ENCODE measurements at places on chromosomes 11 and 22. TPM values are rescaled to one million over a fixed set of nuclear protein-coding genes. Genes with fewer than 3 reads are reported as not detected.
A peak's percentile ranks its signal among the peaks of the same experiment; 100 is the strongest.

The PIWIL4 gene
- 2.5 TPM for total RNA-seq

The LDHAL6A gene
- not detected for total RNA-seq

The EXPH5 gene
- 1.8 TPM for total RNA-seq

DNA sequence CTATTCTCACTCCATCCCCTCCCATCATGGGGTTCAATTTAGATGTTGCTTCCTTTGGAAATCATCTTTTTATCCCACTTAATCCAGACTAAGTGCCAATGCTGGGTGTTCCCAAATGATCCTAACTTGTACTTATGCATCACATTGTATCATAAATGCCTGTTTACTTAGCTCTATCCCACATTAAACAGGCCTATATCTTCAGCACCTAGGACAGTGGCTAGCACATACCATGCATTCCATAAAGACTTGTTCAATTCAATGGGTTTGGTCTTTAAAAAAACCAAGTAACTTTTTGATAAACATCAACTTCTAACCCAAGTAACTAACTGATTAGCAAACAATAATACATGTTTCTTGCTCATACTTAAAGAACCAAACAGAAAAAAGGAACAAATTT is 40.6 kb downstream of the RSF1 start:
- peaks cover 5% of the 10 kb centered on the region for H3K36me3 ChIP-seq
- no peak overlapping the region for H3K4me3 ChIP-seq
- DNase-seq: no peak
- no peaks in the 10 kb centered on the region for H3K4me1 ChIP-seq
- no peak overlapping the region for H3K27ac ChIP-seq
- no peaks in the 10 kb centered on the region for H3K27me3 ChIP-seq

GRCh38 chr11:1082346-1082727 is 7.7 kb downstream of the MUC2 start:
- no peaks in the 10 kb centered on the region for H3K4me1 ChIP-seq
- DNase-seq: no peak
- no peak overlapping the region for H3K4me3 ChIP-seq
- H3K36me3 ChIP-seq: no peaks in the 10 kb centered on the region
- no peak overlapping the region for H3K27ac ChIP-seq

- H3K36me3 ChIP-seq: peaks cover 18% of the 10 kb centered on the region
- no peaks in the 10 kb centered on the region for H3K27me3 ChIP-seq
- H3K4me3 ChIP-seq: no peak overlapping the region
- peak; percentile 29 for DNase-seq
Observed at GRCh38 chr22:26542831-26543230, 30.6 kb upstream of the TFIP11 start.

- no peak overlapping the region for H3K4me3 ChIP-seq
- H3K27ac ChIP-seq: no peak overlapping the region
- no peaks in the 10 kb centered on the region for H3K4me1 ChIP-seq
- no peak for DNase-seq
Observed at GRCh38 chr11:7671347-7672215, 1.7 kb downstream of the CYB5R2 start.

The PGR gene
- total RNA-seq: 0.05 TPM

DNA sequence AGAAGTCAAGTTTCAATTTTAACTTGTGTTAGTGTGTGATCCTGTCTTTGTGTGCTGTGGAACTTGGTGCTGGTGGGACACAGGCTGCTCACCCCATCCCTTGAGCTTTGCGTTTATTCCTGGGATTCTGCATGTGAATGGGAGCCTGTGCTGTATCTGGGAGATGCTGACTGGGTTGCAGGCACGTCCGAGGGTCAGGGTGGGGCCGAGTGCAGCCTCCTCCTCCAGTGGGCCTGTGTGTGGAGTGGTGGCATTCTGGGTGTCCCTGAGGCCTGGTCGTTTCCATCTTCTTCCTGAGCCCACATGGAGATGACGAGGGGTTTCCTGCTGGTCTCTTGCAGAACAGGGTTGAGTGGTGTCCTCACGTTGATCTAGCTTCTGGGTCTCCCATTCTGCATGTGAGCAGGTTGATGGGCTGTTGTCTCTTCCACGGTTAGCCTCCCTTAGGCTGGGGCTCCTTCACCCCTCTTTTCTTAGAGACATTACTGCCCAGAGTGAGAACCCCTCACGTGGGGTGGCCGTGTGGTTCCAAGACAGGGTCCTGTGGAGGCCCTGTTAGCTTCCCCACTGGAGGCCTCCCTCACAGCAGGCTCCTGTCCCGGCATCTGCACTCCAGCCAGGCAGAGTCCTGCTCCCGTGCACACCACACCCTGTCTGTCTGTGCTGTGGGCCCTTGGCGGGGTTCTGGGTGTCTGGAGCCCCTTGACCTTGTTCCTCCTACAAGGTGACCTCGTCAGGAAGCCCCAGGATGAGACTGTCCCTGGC is 4.9 kb downstream of the PTDSS2 start:
- no peaks in the 10 kb centered on the region for H3K27me3 ChIP-seq
- DNase-seq: no peak
- H3K4me1 ChIP-seq: peaks cover 35% of the 10 kb centered on the region
- H3K4me3 ChIP-seq: no peak overlapping the region

The BCO2 gene
- total RNA-seq: 1.4 TPM

The TSSK2 gene
- not detected for total RNA-seq

The CDPF1 gene
- total RNA-seq: 15.5 TPM

DNA sequence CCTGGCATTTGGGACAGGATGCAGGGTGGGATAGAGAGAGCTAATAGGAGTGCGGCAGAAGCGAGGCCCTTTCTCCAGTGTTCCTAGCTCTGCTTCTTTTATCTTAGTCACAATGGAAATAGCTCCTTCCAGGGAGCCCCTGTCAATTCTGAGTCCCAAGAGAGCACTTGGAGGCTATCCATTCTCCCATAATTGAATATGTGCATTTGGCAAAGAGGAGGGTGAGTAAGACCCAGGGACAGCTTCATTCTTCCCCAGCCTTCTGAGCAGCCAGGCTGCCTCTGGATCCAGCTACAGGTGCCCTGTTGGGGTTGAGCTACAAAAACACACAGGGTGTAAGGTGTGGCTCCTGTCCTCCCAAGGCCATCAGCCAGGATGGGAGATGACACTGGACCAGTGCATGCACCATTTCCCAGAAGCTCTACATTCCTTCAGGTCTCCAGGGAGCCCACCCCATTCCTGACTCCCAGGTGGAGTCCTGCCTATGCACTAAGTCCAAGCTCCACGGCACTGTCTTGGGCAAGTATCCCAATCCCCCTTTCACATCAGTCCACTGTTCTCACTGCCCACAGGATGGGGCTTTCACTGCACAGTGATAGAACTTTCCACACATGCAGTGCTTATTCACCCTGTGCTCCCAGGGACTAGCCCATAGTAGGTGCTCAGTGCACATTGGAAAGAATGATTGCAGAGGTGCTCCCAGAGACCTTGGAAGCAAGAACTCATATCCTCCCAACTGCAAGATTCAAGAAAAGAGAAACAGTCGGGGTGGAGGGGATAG is 6.2 kb downstream of the MS4A10 start:
- H3K27me3 ChIP-seq: no peaks in the 10 kb centered on the region
- no peaks in the 10 kb centered on the region for H3K36me3 ChIP-seq

The CDC42EP1 gene
- 1.7 TPM for total RNA-seq

- H3K4me3 ChIP-seq: no peak overlapping the region
- peaks cover 20% of the 10 kb centered on the region for H3K27me3 ChIP-seq
- no peak overlapping the region for H3K27ac ChIP-seq
- DNase-seq: no peak
- no peaks in the 10 kb centered on the region for H3K36me3 ChIP-seq
Observed at GRCh38 chr11:120330045-120330444, 4.9 kb downstream of the TLCD5 start.

The SPDYC gene
- total RNA-seq: not detected

DNA sequence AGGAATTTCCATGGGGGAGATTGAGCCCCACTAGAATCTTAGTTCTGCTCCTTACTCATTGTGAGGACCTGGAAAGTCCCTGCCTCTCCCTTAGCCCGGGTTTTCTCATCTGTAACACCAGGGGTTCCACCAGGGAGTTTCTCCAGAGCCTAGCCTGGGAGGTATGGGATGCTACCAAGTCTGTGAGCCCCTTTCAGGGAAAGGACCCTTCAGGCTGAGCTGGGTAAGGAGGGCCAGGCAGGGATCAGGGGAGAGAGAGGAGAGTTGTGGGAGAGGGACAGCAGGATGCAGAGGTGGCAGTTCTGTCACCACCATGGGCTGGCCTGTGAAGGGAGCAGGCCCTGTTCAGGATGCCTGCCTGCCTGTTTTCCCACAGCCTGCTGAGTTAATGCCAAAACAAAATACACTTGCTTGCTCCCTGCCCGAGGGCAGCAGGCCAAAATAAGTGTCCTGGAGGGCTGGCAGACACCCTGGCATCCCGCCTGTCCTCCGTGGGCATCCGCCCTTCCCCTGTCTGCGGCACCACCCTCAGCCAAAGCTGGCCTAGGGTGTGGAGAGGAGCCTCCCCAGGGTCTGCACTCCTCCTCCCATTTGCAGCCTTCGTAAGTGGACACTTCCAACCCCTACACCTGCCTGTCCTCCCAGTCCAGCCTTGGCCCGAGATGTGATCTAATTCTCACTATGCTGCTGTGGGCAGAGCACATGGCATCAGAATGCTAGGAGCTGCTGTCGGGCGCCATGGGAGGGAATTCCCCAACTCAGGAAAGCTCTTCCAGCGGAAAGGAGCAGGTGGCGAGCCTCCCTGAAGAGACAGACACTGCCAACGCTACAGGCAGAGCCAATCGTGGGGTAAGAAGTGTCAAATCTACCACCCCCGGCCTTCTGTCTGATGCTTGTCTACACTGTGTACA is 5.9 kb upstream of the FCHSD2 start:
- no peaks in the 10 kb centered on the region for H3K27me3 ChIP-seq
- H3K4me1 ChIP-seq: peaks cover 74% of the 10 kb centered on the region
- H3K4me3 ChIP-seq: no peak overlapping the region
- DNase-seq: no peak
- no peaks in the 10 kb centered on the region for H3K36me3 ChIP-seq

DNA sequence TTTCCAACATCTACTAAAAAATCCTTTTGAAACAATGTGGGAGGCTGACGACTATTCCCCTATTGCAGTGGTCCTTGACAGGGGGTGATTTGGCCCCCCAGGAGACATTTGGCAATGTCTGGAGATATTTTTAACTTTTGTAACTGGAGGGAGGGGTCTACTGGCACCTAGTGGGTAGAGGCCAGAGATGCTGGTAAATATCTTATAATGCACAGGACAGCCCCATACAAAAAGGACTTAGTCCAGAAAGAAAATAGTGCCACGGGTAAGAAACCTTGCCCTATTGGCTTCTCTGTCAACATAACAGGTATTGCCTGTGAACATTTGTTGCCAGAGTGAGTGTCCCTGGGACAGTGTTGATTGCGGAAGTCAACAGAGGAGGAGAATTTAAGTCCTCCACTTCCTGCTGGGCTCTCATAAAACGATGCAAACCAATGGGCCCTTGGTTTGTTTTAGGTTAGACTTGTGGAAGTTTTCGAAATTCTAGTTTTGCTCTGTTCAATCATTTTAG is 101.6 kb downstream of the MAML2 start:
- no peak for DNase-seq
- no peak overlapping the region for H3K4me3 ChIP-seq
- no peaks in the 10 kb centered on the region for H3K27me3 ChIP-seq
- no peaks in the 10 kb centered on the region for H3K36me3 ChIP-seq

The OR6A2 gene
- total RNA-seq: 0.05 TPM

- no peak for DNase-seq
- peaks cover 6% of the 10 kb centered on the region for H3K4me1 ChIP-seq
- H3K27me3 ChIP-seq: no peaks in the 10 kb centered on the region
- peaks cover 4% of the 10 kb centered on the region for H3K36me3 ChIP-seq
- H3K27ac ChIP-seq: no peak overlapping the region
Observed at GRCh38 chr11:130110339-130111108, 40.8 kb downstream of the APLP2 start.

The DDIAS gene
- 8.1 TPM for total RNA-seq

The FKBP2 gene
- 45.0 TPM for total RNA-seq

GRCh38 chr11:7436146-7436545 is 49.2 kb upstream of the OLFML1 start:
- no peaks in the 10 kb centered on the region for H3K36me3 ChIP-seq
- no peak for DNase-seq
- H3K4me1 ChIP-seq: no peaks in the 10 kb centered on the region
- H3K27me3 ChIP-seq: no peaks in the 10 kb centered on the region
- no peak overlapping the region for H3K27ac ChIP-seq

The OR5A1 gene
- not detected for total RNA-seq

DNA sequence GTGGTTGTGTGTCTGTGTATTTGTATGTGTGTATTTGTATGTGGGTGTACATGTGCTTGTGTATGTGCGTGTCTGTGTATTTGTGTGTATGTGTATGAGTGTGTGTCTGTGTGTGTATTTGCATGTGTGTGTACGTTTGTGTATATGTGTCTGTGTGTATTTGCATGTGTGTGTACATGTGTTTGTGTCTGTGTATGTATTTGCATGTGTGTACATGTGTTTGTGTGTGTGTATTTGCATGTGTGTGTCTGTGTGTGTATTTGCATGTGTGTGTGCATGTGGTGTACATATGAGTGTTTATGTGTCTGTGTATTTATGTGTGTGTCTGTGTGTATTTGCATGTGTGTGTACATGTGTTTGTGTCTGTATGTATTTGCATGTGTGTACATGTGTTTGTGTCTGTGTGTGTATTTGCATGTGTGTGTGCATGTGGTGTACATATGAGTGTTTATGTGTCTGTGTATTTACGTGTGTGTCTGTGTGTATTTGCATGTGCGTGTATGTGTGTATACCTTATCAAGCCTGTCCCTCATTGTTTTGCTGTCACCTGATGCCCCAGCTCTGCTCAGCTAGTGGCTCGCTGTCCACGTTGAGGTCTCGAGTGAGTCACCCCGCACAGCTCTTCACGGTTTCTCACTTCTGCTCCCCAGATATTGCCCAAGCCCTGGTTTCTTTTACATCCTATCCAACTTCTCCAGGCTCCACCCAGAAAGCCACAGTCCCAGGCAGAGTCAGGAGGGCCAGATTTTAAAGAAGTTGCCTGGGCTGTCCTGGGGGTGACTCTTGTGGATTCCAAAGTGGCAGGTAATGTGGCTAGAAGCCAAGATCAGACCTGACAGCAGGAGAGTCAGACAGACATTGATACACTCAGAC is 15.2 kb downstream of the MB start:
- no peak overlapping the region for H3K4me3 ChIP-seq
- H3K27me3 ChIP-seq: no peaks in the 10 kb centered on the region
- DNase-seq: no peak
- no peak overlapping the region for H3K27ac ChIP-seq

The SHISAL1 gene
- 0.33 TPM for total RNA-seq

GRCh38 chr22:22928666-22929380 is 41.2 kb downstream of the IGLL5 start:
- no peaks in the 10 kb centered on the region for H3K4me1 ChIP-seq
- H3K27ac ChIP-seq: no peak overlapping the region
- no peak overlapping the region for H3K4me3 ChIP-seq
- no peaks in the 10 kb centered on the region for H3K36me3 ChIP-seq

The UPK3A gene
- 0.47 TPM for total RNA-seq

DNA sequence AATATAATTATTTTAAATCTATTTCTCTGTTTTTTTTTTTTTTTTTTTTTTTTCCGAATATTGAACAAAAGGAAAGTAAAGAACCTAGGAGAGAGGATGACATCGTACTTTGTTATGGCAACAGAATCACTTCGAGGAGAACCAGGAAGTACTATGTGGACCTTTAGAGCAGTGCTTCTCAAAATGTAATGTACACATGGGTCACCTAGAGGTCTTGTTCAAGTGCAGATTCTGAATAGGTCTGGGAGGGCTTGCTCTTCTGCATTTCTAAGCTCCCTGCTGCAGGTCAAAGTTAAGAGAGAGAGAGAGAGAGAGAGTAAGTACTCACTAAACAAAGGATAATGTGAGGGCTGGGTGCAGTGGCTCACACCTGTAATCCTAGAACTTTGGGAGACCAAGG is 419.5 kb upstream of the TENM4 start:
- no peak overlapping the region for H3K4me3 ChIP-seq
- DNase-seq: no peak
- H3K4me1 ChIP-seq: no peaks in the 10 kb centered on the region
- H3K27ac ChIP-seq: no peak overlapping the region

GRCh38 chr22:42747701-42748513 is 27.2 kb upstream of the A4GALT start:
- no peaks in the 10 kb centered on the region for H3K36me3 ChIP-seq
- no peak overlapping the region for H3K27ac ChIP-seq
- H3K27me3 ChIP-seq: no peaks in the 10 kb centered on the region
- no peak overlapping the region for H3K4me3 ChIP-seq

The HBE1 gene
- 5.5 TPM for total RNA-seq

Measured in thymus (tissue), 14 donors.